Glutamatergic neuron (in vitro differentiated cells): ENCODE measurements at places on chromosomes 1 and 21.

- DNase-seq = no peak
These were observed 26.9 kb downstream of the UCK2 start for GRCh38 chr1:165854101-165854845.

DNA sequence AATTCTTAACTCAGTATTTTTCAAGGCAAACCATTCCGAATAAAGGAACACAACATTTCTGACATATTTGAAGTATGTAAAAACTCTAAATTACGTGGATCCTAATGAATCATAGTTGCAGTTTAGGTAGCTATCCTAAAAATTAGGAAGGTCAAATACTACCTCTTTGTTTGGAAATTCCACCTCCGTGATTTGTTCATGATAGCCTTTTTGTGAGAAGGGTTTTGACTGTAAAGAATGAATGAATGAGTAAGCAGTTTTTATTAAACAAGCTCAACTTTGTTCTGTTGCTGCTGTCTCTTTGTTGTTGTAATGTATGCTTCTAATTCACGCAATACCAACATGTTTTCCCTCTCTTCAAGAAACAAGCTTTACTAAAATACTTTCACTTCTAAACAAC, 840.4 kb downstream of the USP25 start:
- no peak for DNase-seq

- DNase-seq = peak; percentile 67
These were observed 2.0 kb upstream of the OLIG2 start for GRCh38 chr21:33023574-33024200.

DNA sequence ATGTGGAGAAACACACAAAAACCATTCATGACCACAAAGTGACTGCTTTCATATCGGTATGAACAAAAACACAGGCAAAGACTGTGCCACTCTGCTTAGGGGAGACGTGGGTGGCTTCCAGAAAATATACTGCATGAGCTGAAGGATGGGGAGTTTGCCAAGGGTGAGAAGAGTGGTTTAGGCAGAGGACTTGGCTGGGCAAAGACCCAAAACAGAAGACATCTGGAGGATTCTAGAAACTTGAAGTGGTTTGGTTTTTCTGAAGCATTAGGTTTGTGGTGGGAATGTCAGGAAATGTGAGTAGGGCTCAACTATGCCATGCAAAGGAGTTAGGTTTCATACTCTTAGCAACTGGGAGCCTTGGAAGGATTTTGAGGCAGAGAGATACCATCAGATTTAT, 26.6 kb upstream of the DNM3 start:
- no peak for DNase-seq

GRCh38 chr1:178682886-178683285, 42.2 kb upstream of the RALGPS2 start:
- DNase-seq = no peak

- no peak for DNase-seq
These were observed 200.7 kb downstream of the CHRM3 start for GRCh38 chr1:239587066-239587465.

DNA sequence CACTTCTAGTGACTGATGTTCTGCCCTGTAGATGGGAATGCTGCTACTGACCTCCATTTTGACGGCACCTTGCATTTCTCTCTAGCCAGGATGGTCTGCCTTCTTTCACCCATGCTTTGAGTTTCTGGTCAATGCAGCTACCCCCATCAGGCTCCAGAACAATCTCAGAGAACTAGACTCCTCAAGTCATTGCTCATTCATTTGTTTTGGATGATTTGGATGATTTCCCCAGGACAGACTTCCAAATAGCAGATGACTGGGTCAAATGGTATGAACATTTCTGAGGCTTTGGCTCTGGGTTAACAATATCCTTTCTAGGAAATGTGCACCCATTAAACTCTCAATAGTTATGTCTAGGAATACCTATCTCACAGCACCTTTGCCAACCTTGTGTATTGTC, 63.9 kb downstream of the CSMD2 start:
- DNase-seq = no peak

GRCh38 chr1:117633423-117633822, 27.6 kb downstream of the TENT5C start:
- no peak for DNase-seq

GRCh38 chr1:31112266-31112935, 46.9 kb upstream of the PUM1 start:
- no peak for DNase-seq

DNA sequence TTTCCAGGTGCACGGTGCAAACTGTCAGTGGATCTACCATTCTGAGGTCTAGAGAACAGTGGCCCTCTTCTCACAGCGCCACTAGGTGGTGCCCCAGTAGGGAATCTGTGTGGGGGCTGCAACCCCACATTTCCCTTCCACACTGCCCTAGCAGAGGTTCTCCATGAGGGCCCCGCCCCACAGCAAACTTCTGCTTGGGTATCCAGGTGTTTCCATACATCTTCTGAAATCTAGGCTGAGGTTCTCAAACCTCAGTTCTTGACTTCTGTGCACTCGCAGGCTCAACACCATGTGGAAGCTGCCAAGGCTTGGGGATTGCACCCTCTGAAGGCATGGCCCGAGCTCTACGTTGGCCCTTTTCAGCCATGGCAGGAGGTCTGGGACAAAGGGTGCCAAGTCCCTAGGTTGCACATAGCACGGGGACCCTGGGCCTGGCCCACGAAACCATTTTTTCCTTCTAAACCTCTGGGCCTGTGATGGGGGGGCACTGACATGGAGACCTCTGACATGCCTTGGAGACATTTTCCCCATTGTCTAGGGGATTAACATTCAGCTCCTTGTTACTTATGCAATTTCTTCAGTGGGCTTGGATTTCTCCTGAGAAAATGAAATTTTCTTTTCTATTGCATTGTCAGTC, 10.0 kb downstream of the HS2ST1 start:
- no peak for DNase-seq

GRCh38 chr1:235720544-235720943, 71.0 kb upstream of the GNG4 start:
- DNase-seq = no peak

- DNase-seq = no peak
These were observed 116.4 kb upstream of the IPO9 start for GRCh38 chr1:201712387-201713085.
